ENCODE measurements at places on chromosomes 4 and X.

DNA sequence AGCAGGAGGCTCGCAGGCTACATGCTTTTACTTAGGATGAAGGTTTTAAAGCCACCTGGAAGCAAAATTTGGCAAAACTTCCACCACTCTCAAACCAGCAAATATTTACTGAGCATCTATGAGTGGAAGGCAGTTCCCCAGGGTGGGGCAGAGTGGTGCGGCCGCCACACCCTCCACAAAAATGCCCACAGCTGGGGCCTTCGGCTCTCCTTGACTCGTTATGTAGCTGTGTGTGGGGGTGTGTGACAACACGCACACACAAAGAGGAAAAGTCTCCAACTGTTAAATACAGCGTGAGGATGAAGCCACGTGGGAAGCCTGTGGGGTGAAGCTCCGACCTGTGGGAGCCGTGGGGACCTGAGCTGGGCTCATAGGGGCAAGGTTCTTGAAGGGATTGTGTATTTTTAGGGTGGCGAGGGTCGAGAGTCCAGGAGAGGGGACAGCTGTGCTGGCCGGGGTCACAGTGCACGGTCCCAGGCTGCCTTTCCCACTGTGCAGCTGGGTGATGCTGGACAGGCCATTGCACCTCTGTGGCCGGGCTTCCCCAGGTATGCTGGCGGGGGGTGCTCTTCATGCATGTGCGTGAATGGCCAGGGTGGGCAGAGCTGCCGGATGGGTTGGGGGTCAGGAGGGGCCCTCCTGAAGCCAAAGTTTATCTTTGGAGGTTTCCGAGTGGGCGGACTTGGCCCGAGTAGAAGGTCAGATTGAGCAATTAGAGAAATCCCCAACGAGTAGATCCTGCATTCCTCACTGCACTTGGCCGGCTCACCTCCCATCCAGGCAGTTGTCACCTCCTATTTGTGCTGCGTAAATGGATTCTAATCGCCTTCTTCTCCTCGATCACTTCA is 25.4 kb downstream of the SORCS2 start:
- no peak for DNase-seq

- no peak for DNase-seq
These were observed 317.5 kb downstream of the RAPGEF2 start for GRCh38 chr4:159420162-159421057.

GRCh38 chr4:109251396-109251795 is 51.1 kb downstream of the COL25A1 start:
- DNase-seq, result no peak

- DNase-seq, result no peak
These were observed 142.6 kb upstream of the PPARGC1A start for GRCh38 chr4:24032371-24032989.

DNA sequence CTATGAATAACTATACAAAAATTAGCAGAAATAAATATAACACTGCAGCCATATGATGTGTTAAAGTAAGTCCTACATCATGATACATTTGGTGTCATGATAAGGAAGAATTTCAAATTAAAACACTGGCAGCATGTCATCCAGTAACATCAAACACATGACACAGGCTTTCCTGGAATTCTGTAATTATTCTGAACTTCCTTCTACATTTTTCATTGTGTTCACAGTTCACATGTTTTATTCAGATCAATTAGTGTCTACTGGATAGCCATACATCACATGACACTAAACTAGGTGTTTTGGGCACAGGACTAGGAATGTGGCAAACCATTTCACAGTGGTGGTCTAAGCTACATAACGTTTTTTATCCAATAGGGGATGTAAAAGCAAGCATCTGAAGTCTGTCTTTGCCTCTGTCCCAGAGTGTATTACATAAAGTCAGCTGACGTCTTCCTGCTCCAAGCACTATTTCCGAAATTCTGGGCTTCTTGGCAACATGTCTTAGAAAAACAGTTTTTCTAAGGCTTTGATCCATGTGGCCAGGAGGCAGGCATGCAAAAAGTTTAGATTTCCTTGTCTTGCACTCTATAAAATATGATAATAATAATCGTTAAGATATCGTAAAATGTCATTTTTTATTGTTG is 707.9 kb downstream of the CENPC start:
- no peak for DNase-seq

DNA sequence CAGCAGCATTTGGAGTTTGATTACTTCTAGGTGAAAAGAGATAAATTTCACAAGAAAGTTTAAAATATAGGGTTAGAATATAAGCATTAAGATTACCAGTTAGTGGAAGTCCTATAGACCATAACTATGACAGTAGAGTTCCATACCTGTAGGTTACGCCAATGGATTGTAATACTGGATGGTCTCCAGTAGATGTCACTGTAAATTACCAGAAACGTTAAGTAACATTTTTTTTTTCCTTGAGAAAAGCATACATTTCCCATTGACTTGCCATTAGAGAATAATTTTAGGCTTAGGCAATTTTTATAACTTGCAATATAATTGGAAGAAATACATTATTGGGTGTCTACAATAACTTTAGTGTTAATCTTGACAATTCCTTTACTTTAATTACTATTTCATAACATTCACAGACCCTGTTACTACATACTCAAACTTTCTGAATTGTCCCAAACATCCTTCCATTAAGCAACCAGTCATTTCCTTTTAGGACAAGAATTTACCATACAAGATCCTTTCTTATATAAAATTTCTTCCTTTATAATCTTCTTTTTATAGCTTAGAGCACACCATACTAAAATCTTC is 304.1 kb upstream of the TECRL start:
- no peak for DNase-seq

GRCh38 chr4:109754093-109754857 is 24.4 kb upstream of the PLA2G12A start:
- DNase-seq, result no peak

DNA sequence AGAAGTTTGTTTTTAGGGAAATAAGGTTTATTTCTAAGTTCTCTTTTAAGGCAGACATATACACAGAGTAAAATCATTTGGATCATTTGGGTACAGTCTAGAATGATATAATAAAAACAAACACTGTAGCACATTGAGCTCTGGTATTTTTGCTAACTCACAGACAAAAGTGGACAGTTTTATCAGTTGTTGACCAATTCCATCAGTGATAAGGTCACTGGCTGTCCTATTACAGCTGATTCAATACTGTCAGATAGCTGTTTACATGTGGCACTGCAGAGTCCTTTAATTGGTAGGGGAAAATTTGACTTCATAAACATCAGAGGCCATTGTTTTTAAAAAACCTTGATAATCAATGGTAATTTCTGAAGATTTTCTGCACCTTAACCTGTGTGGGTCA is 3.5 kb downstream of the IBSP start:
- DNase-seq, result no peak

DNA sequence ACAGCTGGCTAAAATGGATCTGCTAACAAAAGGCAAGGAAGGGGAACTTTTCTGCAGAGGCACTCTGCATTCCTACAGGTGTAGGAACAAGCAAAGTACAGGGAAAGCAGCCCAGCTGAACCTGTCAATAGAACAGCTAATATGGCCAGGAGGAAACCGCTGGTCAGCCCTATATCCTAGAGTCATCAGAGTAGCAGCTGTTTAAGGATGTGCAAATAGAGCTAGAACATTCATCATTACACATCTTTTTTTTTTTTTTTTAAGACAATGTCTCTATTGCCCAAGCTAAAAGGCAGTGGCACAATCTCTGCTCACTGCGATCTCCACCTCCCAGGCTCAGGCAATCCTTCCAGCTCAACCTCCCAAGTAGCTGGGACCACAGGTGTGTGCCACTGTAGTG is 163.0 kb downstream of the BTC start:
- no peak for DNase-seq

- no peak for DNase-seq
These were observed 8.6 kb upstream of the CYP2U1 start for GRCh38 chr4:107922486-107923473.

DNA sequence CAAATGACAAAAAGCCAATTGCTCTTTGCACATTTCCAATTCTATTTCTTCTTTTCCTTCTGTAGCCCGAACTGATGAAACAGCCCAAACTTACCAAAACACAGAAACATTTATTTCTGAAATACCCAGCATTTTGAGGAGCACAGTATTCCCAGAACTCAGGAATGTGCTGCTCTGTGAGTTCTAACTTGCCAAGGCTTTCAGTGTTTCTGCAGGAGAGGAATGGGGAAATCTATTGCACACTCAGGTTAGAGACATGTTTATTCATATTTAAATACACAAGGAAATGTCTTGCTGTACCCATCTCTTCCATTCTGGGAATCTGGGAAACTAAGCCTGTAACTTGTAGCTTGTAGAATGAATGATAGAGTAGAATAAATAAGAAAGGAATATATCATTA is 10.7 kb downstream of the TMPRSS11D start:
- no peak for DNase-seq

- DNase-seq, result no peak
These were observed 29.2 kb downstream of the SULT1E1 start for GRCh38 chr4:69830560-69831269.

DNA sequence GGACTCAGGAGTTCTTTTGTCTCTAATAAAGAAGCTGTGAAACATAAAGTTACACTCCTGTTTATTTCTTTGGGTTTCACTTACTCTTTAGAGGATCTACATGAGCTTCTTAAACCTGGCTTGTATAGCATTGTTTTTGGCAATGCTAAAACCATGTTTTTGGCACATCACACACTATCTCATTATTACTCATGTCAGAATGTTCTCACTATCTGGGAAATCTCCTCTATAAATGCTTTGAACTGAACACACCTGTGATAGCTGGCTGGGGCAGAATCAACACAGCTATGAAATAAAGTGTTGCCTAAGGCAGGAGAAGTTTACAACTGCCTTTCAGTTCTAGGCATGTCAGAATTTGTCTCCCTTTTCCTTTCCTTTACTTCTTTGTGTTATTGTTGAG is 52.6 kb downstream of the SULT1B1 start:
- DNase-seq, result no peak

DNA sequence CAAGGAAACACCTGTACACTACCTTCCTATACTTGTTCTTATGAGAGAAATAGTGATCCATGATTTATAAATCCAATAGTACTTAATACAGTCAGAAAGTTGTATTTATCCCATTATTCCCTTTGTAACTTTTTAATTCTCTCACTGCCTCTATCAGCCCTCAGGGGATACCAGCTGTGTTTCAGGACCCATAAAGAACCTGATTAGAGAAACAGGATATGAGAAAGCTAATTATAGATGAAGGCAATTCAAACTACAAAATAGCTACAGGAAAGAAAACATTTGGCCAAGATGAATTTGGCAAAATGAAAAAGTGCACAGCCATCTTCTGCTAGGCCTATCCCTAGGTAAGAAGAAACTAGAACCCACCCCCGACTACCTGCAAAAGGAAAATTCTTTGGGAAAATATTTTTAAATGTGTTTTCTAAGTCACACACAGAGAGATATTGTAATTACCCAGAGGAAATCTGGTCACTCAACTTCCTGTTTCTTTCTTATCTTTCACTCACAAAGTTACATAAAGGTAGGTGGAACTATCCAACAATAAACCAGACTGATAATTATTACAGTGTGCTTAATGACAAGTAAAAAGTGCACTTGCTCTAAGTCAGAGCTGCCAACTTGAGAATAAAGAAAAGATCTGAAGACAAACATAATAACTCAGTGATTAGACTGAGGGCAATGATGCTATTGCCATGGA is 836.5 kb upstream of the HTR2C start:
- DNase-seq, result no peak

DNA sequence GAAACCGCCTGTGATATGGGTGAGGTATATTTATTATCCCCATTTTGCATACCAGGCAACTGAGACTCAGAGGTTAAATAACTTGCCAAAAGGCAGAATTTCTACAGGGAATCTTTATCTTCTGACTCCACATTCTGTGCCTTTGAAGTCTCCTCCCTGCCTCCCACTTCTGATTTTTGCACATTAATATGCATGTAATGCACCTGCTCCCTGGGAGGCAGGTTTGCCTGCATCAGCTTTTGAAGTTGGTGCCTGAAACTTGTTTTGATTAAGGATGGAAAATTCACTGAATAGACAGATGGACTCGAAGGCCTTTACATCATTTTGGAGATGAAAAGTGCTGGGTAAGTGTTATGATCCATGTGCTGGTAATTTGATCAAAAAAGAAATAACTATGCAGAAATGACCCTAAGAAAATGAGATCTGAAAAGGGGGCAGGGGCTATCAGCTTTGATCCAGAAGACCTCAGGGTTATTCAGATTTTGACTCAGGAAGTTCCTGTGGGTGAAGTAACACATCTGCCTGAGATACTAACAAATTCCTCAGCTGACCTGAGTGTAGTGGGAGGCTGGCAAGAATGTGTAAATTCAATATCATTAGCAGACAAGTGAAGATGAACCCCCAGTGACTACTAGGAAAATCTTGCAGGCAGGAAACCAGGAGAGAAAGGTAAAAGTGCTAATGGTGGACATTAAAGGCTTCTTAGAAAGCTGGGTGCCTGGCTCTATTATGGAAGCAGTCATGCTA is 167.5 kb upstream of the BOD1L1 start:
- no peak for DNase-seq

- no peak for DNase-seq
These were observed 383.0 kb upstream of the TENM3 start for GRCh38 chr4:181860157-181860556.

GRCh38 chr4:88854481-88854880 is 156.9 kb upstream of the NAP1L5 start:
- DNase-seq, result no peak
